ENCODE measurements at places on chromosomes 13 and 19.
A peak's percentile ranks its signal among the peaks of the same experiment; 100 is the strongest.

- no peak for DNase-seq
Observed at GRCh38 chr19:45994456-45994997, 740 bp upstream of the CCDC61 start.

DNA sequence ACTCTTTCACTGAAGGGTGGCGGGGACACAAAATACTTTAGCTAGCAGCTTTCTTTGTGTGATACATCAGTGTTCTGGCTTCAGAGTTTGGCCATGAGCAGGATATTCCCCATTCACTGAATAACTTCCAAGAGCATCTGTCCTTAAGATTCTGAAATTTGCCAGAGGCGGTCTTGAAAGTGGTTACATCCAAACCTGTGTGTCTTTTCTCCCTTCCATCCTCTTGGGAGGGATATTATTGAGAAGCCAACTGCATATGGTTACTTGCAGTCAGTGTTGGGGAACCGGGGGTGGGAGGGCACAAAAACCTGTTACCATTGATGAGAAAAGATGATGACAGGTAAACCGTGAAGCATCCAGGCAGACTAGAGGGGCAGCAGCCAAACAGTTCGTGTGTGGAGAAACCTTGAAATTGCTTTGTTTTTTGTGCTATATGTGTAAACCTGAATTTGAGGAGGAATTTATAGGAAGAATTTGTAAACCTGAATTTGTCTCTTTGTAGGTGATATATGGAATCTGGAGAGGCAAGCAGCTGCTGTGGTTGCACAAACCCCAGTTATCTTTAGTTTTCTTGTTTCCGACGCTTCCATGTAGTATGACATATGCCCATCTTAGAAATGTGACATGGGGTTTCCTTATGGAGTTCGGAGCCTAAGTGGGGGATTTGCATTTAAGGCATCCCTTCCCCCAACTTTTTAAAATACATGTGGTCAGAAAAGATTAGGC lies 104.8 kb downstream of the WDFY2 start:
- DNase-seq = no peak

DNA sequence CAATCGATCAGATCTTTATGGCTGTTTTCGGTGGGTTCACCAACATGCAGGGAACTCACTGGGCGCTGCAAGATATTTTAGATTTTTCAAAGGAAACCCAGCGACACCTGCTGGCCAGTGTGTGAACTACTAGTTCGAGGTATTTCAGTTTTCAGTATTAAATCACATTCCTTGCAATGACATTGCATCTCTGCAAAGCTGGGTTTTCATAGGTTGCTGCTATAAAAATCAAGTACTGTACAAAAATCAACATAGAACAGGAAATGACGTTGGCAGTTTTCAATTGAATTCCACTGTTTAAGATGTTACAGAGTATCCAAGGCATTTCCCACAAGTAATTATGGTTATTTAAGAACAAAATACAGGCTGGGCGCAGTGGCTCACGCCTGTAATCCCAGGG lies 17.6 kb downstream of the LIG1 start:
- peak; percentile 67 for DNase-seq

DNA sequence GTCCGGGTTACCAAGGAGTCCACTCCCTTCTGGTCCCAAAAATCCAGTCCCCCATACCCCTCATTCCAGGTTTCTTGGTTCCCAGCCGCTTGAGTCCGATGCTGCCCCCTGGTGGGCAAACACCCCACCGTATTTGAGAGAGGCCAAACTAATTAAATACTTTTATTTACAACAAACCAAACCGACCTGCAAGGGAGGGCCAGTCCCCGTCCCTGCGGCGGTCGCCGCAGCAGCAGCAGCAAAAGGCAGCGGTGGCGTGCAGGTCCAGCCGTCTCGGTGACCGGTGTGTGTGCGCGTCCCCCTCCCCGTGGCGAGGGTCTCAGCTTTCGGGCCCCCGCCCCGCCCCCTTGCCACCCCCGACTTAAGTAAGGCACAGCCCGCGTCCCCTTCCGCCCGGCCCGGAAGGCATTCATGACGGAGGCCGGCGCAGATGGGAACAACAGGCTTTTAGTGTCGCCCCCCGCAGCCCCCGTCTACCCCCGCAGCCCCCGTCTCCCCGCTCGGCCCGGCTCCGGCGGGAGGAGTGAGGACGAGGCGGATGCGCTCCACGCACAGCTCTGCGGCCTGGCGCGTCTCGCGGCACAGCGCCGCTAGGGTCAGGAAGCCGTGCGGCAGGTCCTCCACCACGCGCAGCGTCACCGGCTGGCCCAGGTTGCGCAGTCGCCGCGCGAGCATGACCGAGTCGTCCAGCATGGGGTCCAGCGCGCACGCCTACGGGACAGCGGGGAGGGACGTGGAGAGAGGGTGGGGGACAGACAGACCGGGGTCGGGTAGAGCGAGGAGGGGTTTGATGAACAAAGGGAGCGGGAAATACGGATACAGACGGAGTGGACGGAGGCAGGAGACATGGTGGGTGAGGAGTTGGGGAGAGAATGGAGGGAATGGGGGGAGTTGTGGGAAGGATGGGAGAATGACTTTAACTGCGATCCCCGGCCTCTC lies 11.5 kb upstream of the CNFN start:
- DNase-seq = peak; percentile 81
